ENCODE measurements at places on chromosomes 3 and 15.

- no peak for DNase-seq
Measured at GRCh38 chr3:36656873-36657272, 107.5 kb downstream of the DCLK3 start.

DNA sequence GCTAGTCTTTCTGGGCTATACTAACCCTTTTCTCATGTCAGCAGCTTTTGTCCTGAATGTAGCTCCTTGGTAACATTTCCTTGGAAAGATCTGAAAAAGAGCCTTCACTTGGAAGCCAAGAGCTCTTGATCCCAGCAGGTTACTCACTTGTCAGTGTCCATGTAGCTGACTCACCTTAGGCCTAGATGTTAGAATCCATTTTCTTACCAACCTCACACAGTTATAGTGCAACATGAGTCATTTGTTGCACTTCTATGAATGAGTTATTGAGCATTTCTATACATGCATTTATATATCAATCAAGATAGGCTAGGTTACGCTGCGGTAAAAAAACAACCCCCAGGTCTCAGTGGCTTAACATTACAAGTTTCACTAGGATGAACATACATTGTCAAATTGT lies 106.8 kb upstream of the SLC7A14 start:
- no peak for DNase-seq

DNA sequence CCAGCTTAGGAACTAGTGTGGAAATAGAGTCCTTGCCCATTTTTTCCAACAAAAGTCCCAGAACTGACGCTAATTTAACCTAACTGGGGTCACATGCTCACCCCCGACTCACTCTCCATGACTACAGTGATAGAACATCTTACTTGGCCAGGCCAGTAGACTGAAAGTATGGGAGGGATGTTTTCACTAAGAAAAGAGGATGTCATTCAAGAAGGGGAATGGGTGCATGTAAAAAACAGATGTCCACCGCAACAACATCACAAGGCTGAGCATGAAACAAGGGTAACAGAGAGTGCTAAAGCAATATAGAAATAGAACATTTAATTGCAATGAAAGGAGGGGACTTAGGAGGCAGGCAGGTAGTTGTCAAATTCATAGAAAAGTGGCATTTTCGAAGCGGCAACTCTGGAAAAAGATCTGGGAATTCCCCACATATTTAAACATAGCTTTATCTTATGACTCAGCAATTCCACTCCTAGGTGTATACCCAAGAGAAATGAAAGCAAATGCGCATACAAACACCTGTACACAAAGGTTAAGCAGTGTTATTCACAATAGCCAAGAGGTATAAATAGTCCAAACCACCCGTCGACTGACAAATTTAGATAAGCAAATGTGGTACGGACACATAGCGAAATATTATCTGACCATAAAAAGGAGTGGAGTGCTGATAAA lies 41.1 kb upstream of the UBE2E2 start:
- no peak for DNase-seq

DNA sequence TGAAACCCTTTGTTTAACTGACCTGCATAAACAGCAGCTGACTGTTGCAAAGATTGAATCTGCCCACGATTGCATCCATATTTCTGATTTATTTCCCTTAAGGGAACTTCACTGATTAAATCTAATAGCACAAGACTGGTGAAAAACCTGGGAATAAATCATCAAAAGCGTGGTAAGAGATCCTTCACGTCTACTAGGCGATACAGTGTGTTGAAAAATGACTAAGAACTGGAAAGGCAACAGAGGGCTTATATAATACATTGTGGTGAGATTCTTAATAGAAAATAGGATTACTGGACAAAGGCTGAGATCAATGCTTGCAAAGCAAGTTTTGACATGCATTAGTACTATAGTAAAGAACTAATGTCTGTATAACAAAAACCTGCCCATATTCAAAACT lies 49.0 kb downstream of the POLQ start:
- no peak for DNase-seq

DNA sequence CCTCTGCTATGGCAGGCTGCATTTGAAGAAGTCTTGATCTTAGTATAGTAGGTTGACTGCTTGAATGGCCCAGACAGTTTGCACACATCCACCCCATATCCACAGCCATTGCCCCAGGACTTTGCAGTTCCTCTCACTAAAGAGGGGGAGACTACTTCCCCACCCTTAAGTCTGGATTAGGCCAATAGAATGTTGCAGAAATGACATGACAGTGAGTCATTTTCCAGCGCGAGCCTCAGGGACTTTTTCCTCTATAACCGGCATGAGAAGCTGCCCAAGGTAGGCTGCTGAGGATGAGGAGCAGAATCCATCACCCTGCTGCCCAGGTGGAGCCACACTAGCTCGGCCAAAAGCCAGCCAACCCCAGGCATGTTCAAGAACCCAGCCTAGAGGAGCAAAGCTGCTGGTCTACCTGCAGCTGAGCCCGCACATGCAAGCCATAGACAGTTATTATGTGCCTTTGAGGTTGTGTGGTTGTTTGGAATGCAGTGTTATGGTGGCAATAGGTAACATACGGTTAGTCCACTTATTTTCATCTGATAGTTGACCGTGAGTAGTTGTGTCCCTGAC lies 113.9 kb downstream of the TLE3 start:
- no peak for DNase-seq

- DNase-seq, result no peak
Measured at GRCh38 chr15:66802025-66803001, 100.3 kb downstream of the SMAD6 start.

GRCh38 chr15:100951965-100952364 lies 32.8 kb downstream of the LRRK1 start:
- no peak for DNase-seq

GRCh38 chr15:95284933-95285421 lies 1045.5 kb upstream of the NR2F2 start:
- no peak for DNase-seq

GRCh38 chr15:41564286-41564959 lies 5.4 kb downstream of the TYRO3 start:
- DNase-seq, result no peak

GRCh38 chr3:150825916-150826377 lies 63.0 kb upstream of the SIAH2 start:
- DNase-seq, result no peak

DNA sequence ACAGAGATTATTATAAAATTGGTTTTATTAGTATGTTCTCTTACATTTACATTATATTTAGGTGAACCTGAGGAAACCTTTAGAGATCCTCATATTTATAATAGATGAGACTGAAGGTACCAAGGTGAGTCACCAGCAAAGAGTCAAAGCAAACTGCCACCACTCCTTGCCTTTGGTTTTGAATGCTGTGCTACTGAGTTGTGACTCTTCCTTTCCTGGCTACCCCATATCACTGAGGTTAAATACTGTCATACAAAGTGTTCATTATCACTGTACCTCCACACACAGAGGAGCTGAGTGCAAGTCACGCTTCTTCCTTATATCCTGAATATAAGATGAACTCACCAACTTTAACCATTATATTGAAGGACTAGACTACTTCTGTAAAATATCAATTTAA lies 168.2 kb downstream of the CBLB start:
- DNase-seq, result no peak

GRCh38 chr3:154059833-154060232 lies 61.4 kb upstream of the ARHGEF26 start:
- no peak for DNase-seq

DNA sequence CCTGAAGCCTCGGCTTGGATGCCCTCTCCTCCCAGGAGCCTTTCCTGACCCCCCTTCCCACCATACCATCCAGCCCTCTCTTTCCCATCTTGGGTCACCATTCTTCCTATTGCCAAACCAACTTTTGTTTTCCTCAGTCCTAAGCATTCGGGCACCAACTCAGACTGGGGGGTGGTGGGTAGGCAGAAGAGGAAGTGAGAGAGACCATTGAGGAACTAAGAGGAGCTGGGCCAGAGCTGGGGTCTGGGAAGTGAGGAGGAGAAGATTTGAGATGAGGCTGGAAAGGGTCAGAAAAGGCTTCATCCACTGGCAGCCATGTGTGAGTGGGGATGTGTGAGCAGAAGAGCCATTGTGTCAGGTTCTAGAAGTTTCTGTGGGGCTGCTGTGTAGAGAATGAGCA lies 37.7 kb downstream of the TKT start:
- DNase-seq, result no peak

GRCh38 chr3:66402596-66403290 lies 98.1 kb downstream of the LRIG1 start:
- DNase-seq, result no peak

- DNase-seq, result no peak
Measured at GRCh38 chr15:66841953-66842681, 140.1 kb downstream of the SMAD6 start.

DNA sequence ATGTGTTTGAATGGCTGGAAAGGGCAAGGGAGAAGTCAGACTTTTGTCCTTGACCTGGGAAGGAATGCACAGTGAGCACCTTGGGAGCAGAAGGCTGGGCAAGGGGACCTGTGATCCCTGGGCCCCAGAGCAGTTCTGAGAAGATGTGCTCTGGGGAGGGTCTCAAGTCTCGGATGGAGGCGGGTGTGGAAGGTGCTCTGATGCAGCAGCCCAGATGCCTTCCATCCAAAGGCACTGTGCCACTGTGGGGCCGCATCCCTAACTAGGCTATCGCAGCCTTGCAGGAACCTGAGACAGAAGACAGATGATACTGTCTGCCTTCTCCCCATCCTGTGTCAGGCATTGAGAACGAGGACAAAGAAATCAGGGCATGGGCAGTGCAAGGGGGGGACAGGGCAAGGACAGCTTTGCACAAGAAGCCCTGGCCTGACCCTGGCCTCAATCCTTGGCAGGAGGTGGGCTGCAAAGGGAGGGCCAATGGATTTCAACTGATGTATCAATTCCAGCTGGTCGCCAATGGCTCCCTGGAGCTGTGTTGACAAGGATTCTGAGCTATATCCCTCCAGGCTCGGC lies 14.6 kb upstream of the PRKCD start:
- DNase-seq, result no peak

DNA sequence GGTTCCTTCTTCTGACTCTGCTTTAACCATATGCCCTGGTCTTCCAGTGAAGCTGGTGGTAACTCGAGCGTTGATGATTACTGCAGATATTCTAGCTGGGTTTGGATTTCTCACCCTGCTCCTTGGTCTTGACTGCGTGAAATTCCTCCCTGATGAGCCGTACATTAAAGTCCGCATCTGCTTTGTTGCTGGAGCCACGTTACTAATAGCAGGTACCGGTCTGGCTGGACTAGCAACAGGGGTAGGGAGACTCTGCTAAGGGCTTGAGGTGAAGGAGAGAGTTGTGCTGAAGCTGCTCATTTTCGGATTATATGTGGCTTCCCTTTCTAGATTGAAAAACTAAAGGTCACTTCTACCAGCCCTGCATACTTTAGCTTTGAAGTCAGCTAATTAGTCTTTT lies 16.8 kb downstream of the CLDN16 start:
- DNase-seq, result no peak

GRCh38 chr3:42841332-42841731 lies 32.1 kb downstream of the ACKR2 start:
- no peak for DNase-seq

GRCh38 chr3:133371181-133371580 lies 28.7 kb upstream of the BFSP2 start:
- DNase-seq, result no peak

GRCh38 chr3:2931265-2931664 lies 178.9 kb downstream of the IL5RA start:
- DNase-seq, result no peak

GRCh38 chr3:116512931-116513330 lies 67.6 kb upstream of the LSAMP start:
- no peak for DNase-seq

GRCh38 chr15:39414201-39414600 lies 166.7 kb upstream of the THBS1 start:
- DNase-seq, result no peak

- no peak for DNase-seq
Measured at GRCh38 chr3:126389112-126389793, 5.5 kb upstream of the CFAP100 start.

DNA sequence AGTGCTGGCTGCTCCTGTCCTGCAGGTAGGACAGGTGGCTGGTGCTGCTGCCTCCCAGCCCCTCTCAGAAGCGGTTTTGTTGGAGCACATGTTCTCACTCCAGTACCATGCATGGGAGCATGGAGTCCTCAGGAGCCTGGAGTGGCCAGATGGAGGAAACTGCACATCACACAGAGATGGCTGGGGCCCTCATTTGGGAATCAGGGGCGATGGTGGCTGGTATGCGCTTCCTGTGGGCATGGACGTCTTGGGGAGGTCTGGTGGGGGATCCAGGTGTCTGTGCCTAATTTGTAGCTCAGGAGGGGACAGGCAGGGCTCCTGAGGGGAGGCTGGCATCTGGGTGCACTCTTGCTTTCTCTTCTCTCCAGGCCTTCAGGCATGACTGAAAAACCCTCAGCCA lies 168.2 kb downstream of the KLF13 start:
- no peak for DNase-seq

DNA sequence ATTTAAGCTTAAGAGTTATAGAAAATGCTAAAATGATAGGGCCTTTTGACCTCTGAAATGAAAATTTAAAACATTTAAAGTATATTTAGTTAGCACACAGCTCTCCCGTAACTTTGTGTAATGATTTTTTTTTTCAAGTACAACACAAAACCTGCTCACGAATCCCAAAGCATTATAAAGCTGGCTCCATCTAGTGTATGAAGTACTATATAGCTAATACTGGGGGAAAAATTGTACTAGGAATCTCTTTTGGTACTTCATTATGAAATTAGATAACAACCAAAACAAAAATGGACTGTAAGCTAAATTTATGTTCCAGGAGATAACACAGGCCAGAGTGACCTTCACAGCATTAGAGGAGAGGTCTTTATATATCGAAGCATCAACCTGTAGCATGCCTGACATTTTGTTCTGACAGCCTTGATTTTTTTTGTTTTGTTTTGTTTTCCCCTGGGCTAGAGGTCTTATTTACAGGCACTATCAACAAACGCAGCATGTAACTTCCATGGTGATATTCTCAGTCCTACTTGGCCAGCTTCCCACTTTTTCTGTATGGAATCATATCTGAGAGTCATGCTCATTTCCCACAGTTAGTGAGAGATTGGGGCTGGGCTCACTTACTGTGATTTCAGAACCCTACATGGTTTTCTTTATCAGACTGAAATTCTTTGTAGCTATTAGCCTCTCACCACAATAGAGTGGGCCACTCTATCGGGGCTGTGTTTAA lies 116.3 kb downstream of the MITF start:
- DNase-seq, result no peak

DNA sequence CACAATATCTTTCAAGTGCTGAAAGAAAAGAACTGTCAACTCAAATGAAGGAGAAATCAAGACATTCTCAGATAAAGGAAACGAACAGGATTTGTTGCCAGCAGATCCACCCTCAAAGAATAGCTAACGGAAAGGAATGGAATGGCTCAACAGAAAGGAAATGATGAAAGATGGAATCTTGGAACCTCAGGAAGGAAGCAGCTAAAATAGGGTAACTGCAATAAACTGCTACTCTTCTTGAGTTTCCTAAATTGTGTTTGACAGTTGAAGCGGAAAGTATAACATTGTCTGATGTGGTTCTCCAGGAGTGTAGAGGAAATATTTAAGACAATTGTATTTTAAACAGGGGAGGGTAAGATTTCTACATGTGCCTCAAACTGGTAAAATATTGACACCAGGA lies 22.0 kb downstream of the PRR23E start:
- DNase-seq, result no peak

Data from stimulated activated CD4-positive, alpha-beta T cell treated with anti-CD3 and anti-CD28 coated beads, Interleukin-12 subunit alpha, Interleukin-12 subunit beta, amount 100 ng/mL, for 48 hours (primary cell).